ENCODE measurements at places on chromosomes 1 and 21.

DNA sequence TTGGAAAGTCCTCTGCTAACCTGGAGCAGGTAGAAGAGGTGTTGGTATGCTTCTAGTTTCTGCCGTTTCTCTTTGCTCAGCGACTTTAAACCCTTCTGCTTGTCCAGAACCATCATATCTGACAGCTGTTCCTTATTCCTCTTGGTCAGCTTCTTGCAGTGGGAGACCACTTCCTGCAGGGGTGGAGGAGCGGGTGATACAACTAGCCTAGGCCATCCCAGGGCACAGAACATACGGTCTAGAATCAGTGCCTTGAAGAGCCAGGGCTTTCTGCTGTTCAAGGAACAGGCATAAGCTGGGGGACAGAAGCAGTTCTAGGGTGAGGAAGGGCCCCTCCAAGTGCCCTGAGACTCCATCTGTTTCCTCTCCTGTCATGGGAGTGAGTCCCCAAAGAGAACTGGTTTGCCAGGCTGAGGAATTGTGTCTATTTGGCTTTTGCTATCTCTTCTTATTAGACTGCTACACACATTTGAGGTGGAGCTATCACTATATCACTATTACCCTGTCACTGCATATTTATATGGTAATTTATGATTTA lies 32.5 kb downstream of the IQGAP3 start:
- no peak for DNase-seq

DNA sequence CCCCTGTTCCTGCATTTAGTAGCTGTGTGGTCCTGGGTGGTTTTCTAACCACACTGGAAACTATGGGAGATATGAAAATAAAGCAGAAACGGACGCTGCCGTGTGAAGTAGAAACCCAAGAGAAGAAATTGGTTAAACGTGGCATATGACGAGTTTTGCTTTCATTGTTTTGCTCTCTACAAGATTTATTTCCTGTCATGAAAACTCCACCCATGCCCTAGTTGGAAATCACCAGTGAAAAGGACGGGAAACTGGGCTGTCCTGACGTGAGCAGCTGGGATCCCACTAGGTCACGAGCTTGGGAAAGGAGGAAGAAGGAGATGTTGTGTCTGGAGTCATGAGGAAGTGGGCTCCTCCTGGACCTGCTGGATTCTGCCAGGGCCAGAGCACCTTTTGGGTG lies 120.8 kb upstream of the GADD45A start:
- peak; percentile 90 for DNase-seq

DNA sequence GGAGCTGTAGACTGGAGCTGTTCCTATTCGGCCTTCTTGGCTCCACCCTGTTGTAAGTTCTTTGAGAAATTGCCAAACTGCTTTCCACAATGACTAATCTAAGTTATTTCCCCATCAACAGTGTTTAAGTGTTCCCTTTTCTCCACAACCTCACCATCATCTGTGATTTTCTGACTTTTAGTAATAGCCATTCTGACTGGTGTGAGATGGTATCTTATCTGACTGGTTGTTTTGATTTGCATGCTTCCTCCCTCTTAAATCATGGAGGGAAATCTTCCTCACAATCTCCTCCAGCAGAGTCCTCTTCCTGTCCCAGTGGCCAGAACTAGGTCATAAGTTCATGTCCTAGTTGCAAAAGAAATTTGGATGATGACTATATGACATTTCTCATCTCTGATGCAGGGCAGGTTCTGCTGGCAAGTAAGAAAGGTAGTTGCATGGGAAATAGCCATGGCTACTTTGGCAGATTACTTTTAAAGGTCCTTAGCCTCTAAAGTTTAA lies 294.0 kb downstream of the LRRC40 start:
- DNase-seq = peak; percentile 92

- no peak for DNase-seq
Measured at GRCh38 chr1:97947695-97948094, 26.9 kb upstream of the DPYD start.

- DNase-seq = no peak
Measured at GRCh38 chr1:206897175-206897574, at the start of gene IL24. TSS of gene IL24 (plus strand) at chr1:206897443. CDS start at chr1:206897833, 390 bp downstream.

- DNase-seq = peak; percentile 98
Measured at GRCh38 chr1:235011599-235012435, 116.8 kb downstream of the TOMM20 start.

DNA sequence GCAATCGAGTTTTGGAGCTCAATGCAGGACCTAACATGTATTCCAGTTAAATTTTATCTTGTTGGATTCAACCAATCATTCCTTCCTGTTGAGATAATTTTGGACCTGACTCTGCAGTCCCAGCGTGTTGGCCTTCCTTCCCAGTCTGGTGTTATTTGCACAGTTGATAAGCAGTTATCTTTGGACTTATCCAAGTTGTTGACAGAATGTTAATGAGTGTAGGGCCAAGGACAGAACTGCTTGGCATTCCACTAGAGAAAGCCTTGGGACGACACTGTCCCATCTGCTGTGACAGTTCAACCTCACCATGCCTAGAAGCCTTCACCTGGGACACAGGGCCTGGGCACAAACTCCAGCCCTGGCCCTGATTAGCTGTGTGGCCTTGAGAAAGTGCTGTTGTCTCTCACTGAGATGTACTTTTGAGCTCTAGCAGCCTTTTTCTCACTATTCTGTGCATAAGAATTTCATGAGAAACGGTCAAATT lies 104.1 kb upstream of the SLC25A33 start:
- DNase-seq = peak; percentile 16

DNA sequence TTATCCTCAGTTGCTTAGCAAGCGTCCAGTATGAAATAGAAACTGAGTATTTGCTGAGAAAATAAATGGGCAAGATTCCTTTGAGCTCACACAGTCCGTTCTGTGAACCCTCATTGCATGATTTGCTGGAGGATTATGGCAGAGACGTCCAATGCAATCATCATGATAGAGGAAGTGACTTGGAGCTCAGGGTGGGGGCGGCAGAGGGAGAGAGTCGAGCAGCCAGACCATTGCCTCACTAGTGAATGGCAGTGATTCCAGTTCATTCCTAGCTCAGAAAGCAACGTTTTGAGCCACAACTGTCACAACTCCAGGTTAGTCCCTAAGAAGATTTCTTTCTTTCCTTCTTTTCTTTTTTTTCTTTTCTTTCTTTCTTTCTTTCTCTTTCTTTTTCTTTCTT lies 27.5 kb upstream of the COL9A2 start:
- DNase-seq = peak; percentile 59

DNA sequence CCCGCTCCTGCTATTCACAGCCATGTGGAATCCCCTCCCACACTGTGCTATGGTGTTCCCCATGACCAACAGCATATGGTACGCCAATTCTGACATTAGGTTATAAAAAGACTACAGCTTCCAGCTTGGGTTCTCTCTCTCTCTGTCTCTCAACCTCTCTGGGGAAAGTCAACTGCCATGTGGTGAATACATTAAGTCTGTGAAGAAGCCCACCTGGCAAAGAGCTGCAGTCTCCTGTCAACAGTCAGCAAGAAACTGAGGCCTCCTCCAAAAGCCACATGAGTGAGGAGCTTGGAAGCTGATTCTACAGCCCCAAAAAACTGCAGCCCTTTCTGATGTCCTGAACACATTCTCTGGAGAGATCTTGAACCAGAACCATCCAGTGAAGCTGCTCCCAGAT lies 25.0 kb upstream of the LRRC38 start:
- DNase-seq = no peak

- DNase-seq = no peak
Measured at GRCh38 chr1:47915677-47916353, 81.4 kb downstream of the TRABD2B start.

DNA sequence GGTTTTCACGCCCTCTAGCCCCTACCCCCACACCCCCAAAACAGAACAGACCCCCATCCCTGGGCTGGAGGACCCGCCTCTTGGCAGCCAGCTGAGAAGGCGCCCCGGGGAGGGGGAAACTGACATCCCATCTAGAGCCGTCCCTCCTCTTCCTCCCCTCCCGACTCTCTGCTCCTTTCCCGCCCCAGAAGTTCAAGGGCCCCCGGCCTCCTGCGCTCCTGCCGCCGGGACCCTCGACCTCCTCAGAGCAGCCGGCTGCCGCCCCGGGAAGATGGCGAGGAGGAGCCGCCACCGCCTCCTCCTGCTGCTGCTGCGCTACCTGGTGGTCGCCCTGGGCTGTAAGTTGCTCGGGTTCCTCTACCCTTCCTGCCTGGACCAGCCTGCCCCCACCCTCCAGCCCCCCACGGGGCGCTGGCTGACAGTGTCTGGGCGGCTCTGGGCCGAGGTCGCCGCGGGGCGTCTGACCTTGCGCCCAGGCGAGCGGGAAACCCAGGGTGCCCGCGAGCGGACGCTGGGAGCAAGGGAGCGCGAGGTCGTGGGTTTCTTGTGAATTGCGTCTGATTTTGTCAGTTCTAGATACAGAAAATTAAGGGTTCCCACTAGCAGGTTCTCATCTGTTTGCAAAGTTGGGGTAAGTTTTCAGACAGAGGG lies 618 bp downstream of the JAM2 start:
- DNase-seq = peak; percentile 14

- peak; percentile 30 for DNase-seq
Measured at GRCh38 chr1:40438391-40439015, 11.8 kb upstream of the ZFP69B start.

GRCh38 chr1:155051342-155051776 lies 243 bp downstream of the ADAM15 start:
- no peak for DNase-seq

GRCh38 chr1:156813298-156813697 lies 3.4 kb downstream of the SH2D2A start:
- DNase-seq = no peak

- no peak for DNase-seq
Measured at GRCh38 chr1:17621691-17622090, 82.2 kb downstream of the ARHGEF10L start.

DNA sequence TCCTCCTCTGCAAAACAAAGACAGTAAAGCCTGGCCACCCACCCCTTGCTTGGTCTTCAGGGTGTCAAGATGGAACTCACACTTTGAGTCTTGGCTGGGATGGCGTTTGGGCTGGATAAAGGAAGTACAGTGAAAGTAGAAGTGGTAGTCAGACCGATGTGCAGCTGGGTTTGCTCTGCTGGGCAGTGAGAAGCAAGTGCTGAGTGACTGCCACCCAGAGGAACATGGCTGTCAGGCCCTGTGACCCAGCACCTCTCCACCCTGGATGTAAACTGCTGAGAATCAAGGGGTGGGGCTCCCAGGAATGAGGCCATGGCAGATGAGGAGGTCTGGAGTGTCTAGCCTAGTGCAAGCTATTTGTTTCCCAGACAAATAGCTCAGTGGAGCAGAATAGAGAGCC lies 51.2 kb downstream of the POFUT2 start:
- no peak for DNase-seq

- DNase-seq = peak; percentile 50
Measured at GRCh38 chr1:94316836-94317789, 79.7 kb upstream of the ARHGAP29 start.

- DNase-seq = peak; percentile 36
Measured at GRCh38 chr1:98949166-98949565, 55.5 kb downstream of the PLPPR5 start.

- DNase-seq = peak; percentile 6
Measured at GRCh38 chr1:215160351-215160750, 77.8 kb downstream of the KCNK2 start.

GRCh38 chr21:40049031-40049930 lies 182.0 kb downstream of the PCP4 start:
- no peak for DNase-seq

DNA sequence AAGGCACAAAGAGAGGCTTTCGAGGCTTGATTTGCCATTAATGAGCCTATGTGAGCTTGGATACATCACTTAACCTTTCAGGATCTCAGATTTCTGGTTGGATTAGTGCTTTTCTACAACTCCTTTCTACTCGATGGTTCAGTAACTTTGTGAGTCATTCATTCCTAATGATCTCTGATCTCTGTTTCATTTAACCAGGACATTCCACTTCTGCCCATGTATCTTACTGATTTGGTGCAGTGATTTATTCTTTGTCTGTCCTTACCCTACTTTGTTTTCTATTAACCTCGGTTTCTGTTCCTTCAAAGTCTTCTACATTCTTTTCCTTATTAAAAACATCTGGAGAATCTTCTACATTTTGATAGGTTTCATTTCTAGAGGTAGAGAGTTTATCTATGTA lies 94.6 kb upstream of the ZBTB18 start:
- no peak for DNase-seq

- DNase-seq = no peak
Measured at GRCh38 chr1:180194546-180195207, 35.4 kb upstream of the LHX4 start.

DNA sequence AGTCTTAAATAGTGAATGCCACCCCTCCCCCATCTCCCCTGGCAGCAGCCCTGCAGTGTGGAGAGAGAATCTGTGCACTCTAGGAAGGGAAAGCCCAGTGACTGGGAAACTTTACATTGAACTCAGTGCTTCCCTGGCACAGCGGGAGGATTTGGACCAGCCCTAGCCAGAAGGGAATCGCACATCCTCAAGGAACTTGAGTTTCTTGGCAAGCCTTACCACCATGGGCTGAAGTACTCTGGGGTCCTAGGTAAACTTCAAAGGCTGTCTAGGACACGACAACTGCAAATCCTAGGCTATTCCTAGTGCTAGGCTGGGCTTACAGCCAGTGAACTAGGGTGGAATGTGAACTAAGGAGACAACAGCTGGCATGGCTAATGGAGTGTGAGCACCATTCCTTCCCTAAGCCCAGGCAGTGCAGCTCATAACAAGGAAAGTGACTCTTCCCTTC lies 88.3 kb downstream of the COL24A1 start:
- DNase-seq = no peak

DNA sequence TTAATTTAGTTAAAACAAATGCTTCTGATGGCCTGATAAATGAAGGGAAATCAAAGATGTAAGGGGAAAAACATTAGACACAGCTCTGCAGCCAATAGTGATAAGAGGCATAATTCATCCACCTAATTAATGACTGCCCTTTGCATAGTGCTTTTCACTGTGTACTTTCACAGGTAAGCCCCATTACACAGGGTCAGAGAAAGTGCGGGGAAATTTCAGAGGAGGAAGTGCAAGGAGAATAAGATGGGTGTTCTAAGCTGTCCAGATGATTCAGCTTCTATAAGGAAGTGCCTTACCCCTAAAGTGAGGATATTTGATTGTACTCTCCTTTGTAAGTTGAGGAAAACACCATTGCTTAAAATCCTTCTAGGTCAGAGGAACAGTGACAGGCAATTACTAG lies 88.0 kb downstream of the NR5A2 start:
- no peak for DNase-seq

GRCh38 chr1:153431928-153432327 lies 15.6 kb downstream of the S100A7A start:
- no peak for DNase-seq

DNA sequence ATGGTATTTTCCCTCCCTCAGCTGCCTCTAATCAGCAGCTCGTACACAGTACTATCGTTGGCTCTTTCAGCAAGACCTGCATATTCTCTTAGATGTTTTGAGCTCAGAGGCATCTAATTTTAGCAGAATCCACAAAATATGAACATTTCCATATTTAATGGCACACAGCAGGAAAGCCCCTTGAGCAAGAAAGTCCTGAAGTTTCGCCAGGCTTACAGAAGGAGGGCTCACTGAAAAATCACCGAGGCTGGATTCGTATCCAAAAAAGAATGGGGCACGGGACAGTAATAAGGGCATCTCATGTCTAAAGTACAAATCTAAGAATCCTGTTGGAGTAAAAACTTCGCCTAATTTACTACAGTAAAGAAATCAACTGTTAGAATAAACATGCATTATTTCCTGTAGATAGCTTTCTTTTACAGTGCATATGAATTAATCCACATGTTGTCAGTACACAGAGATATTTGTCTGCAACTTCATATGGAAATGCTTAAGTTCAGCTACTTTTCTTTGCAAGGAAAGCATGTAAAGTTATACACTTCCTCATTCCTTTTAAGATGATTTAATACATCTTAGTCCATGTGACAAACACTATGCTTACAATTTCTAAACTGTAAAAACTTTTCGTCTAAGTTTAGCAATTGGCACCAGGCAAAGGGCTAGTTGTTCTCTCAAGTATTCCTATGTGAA lies 1205.3 kb upstream of the ADGRL4 start:
- DNase-seq = no peak

All from fibroblast of villous mesenchyme (primary cell).